ENCODE measurements at places on chromosomes 11 and 22.

- DNase-seq, result no peak
Measured at GRCh38 chr11:107566569-107566968, 1.0 kb upstream of the ALKBH8 start.

DNA sequence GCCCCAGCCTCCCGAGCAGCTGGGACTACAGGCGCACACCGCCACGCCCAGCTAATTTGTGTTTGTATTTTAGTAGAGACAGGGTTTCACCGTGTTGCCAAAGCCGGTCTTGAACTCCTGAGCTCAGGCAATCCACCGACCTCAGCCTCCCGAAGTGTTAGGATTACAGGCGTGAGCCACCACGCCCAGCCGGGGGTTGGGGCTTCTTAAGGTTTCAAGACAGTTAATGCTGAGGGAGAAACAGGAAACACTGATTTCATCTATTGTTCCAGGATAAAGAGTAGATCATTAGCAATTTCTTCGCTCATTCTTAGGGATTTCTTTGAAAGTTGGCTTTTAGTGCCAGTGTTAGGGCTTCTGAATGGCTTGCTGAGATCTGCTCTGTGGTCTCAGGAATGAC, 21.2 kb upstream of the CLMP start:
- no peak for DNase-seq

GRCh38 chr11:105447936-105448702, 161.8 kb upstream of the GRIA4 start:
- no peak for DNase-seq

GRCh38 chr22:27212617-27213177, 555.3 kb downstream of the MIAT start:
- DNase-seq, result peak; percentile 87

DNA sequence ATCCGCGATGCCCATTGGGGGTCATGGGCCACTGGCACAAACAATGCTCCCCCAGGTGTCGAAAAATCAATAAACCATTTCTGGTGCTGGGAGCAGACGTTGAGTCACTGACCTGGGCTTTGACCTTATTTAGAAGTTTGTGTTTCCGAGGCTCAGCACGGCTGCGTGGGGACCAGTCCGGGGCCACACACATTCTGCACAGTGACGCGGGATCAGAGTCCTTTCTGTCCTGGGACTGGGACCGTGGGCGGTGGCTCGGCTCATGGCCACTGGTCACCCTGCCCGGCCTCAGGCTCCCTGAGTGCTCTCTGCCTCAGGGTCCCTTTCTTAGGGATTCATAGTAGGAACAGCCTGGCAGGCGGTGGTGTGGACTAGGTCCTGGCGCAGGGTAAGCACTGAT, 1266.0 kb downstream of the BRD1 start:
- DNase-seq, result no peak

DNA sequence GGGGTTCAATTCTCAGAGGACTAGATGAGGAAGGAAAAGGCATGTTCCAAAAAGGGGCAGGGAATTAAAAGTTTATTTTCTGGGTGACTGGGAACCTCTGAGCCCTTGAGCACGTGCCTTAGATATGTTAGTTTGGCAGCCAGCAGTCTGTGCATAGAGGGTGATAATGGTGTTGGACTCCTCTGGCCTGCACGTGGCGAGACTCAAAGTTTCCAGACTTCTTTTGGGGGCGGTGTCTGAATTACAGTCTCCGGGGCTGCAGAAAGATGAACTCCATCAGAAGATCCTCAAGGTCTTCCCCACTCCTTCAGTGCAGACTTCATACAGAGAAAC, 861 bp upstream of the ZNRF3 start:
- DNase-seq, result no peak

- DNase-seq, result peak; percentile 93
Measured at GRCh38 chr11:75768112-75768908, at the start of gene DGAT2. Gene DGAT2 (plus strand): TSS chr11:75768778. CDS start chr11:75768992, 214 bp downstream.

DNA sequence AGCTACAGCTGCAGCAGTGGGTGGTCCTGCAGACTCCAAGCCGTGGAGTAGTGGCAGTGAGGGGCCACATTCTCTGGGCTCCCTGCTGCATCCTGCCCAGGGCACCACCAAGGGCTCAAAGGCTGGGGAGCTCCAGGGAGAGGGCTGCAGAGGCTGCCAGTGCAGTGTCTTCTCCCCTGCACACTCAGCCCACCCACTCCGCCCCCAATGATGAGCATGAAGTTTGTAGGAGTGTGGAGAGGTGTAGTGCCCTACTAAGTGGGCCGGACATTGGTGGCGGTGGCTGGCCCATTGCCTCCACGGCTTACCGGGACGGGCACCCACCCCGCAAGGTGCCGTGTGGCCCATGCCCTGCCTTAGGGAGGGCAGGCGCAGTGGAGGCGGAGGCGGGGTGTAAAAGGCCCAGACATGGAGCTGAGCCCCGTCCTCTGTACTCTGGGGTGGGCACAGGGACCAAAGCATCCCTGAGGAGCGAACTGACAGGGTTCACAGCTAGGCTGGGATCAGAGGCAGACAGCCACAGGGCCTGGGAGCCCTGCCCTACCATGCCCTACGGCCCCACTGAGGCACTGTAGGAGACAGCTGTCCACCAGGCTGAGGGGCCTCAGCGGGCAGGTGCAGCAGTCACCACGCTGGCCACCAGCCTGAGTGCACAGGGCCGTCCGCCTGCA, 18.9 kb downstream of the ARVCF start:
- DNase-seq, result peak; percentile 56

DNA sequence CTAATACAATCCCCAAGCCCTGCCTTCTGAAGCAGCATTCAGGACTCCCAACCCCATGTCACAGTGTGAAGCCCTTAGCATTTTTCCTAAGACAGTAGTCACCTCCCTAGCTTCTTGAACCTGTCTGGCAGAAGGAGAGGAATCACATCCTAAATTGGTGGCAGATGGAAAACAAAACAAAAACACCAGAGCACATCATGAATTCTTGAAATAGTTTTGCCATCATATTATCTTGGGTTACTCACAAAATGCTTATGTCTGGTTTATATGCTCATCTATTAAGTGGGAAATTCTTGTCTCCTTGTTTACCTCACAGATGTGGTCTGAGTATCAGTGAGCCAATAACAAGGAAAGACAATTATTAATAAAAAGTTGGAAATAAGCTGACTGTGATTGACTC, 15.3 kb downstream of the OR51M1 start:
- no peak for DNase-seq

DNA sequence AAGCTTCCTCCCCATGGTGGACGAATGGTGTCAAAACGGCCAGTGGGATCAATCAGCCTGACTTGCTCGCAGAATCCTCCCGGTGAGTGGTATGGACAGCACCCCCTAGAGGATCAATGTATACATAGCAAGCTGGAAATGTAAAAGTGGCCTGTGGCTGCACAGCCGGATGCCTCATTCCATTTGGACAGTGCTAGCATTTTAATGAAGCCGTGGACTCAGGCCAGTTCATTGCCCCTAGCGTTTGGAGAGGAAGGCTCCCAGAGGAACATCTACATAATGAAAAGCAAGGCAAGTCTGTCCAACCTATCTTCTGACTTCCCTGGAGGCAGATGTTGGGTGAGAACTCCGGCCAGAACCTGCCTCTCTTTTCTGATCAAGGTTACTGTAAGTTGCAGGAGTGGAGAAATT, 942.3 kb downstream of the NTM start:
- DNase-seq, result no peak

DNA sequence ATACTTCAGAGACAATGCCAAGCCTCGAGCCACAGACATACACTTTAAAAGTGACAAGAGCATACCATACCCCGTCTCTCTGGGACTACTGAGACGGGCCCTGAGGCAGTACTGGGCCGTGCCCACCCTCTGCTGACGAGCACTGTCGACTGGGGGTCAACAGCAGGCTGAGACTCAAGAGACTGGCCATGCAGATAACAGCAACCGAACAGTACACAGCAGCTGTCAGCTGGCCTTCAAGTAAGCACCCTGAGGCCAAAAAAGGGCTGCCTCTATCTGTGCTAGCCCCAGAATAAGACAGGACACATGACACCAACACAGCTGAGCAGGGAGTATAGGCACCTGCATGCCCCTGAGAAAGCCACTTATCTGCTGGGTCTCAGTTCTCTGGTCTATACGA, 18.9 kb upstream of the TMEM121B start:
- peak; percentile 60 for DNase-seq

- no peak for DNase-seq
Measured at GRCh38 chr11:121237686-121238658, 54.6 kb upstream of the SC5D start.

GRCh38 chr11:70424765-70425344, 26.5 kb downstream of the CTTN start:
- DNase-seq, result no peak

GRCh38 chr11:128884703-128885338, 6.3 kb upstream of the KCNJ5 start:
- no peak for DNase-seq

DNA sequence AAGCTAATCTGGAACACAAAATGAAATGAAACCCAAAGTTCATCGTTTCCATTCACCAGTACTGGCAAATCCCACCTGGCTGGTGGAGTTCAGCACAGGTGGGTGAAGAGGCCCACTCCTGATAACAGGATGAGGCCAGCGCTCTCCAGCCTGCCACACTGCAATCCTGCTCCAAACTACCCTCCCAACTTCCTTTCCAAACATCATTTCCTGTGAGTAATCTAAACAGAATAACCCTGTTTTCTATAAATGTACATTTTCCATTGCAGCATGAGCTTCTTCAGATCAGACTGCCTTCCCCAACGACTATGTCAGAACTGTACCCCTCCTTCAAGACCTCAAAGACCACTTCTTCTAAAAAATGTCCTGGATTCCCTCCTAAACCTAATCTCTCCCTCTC, 15.9 kb upstream of the NFRKB start:
- DNase-seq, result no peak

- DNase-seq, result no peak
Measured at GRCh38 chr11:13135385-13136271, 126.5 kb downstream of the RASSF10 start.

DNA sequence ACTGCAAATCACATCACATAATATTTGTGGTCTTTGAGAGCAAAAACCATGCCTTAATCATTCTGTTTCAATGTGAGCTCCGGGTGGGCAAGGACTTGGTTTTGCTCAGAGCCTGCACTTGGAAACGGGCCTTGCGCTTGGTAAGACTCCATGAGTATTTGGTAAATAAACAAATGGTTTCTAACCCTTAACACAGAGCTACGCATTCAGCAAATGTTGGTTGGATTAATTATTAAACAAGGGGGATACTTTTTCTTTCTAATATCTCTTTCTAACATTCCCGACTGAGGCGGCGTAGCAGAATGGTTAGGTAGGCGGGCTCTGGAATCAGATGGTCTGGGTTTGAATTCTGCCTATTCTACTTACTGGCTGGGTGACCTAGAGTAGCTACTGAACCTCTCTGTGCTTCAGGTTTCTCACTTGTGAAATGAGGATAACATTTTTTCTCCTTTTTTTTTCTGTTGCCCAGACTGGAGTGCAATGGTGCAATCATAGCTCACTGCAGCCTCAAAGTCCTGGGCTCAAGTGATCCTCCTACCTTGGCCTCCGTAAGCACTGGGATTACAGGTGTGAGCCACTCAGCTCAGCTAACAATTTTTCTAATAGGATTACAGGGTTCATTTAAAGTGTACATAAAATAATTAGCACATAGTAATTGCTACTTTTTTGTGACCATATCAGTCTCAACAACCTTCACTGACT, 3.4 kb upstream of the FAM83F start:
- peak; percentile 22 for DNase-seq

DNA sequence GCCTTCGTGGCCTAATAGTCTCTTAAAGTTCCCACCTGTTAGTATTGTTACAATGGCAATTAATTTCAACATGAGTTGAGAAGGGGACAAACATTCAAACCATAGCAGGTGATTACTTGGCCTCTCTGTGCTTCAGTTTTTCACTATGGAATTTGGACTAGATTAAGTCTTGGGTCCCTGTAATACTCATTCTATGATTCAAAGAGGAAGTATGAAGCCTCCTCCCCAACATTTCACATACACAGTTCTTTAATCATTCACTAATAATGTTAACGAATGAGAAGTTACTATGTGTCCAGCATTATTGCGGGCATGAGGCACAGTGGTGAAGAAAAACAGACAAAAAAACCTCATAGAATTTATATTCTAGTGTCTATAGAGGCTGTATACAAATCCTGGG, 19.9 kb upstream of the USP47 start:
- DNase-seq, result no peak

DNA sequence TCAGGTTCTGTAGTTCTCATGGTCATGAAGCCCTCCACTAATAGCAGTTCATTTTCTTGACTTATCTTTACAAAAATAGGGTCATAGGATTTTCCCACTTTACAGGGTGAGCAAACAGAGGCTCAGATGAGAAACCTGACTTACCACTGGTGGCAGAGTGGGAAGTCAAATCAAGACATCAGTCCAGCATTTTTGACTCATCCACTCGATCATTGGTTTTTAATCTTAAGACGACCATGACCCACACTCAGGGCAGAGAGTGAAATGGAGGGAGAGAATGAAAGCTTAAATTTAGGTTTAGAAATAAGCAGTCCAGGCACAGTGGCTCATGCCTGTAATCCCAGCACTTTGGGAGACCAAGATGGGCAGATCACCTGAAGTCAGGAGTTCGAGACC, 42.1 kb downstream of the RTL6 start:
- DNase-seq, result no peak

- DNase-seq, result no peak
Measured at GRCh38 chr11:4607096-4607495, 935 bp downstream of the TRIM68 start.

DNA sequence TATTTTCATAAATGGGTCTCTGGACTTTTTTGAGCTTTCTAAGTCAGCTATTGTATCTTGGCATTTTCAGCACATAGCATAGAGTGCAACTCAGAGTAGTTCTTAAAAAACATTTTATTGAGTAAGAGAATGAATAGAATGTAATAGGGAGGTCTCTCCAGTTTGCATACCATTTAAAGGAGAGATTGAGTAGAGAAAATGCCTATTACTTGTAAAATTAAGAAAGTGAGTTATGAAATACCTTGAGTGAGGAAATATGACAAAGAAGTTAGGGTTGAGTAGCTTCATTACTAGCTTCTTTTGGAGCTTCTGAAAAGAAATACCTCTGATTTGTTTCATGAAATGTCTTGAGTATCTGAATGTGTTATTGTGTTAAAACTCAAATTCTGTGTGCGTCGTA, 140.0 kb downstream of the AASDHPPT start:
- no peak for DNase-seq

GRCh38 chr11:101264306-101264705, 134.7 kb upstream of the PGR start:
- DNase-seq, result no peak

DNA sequence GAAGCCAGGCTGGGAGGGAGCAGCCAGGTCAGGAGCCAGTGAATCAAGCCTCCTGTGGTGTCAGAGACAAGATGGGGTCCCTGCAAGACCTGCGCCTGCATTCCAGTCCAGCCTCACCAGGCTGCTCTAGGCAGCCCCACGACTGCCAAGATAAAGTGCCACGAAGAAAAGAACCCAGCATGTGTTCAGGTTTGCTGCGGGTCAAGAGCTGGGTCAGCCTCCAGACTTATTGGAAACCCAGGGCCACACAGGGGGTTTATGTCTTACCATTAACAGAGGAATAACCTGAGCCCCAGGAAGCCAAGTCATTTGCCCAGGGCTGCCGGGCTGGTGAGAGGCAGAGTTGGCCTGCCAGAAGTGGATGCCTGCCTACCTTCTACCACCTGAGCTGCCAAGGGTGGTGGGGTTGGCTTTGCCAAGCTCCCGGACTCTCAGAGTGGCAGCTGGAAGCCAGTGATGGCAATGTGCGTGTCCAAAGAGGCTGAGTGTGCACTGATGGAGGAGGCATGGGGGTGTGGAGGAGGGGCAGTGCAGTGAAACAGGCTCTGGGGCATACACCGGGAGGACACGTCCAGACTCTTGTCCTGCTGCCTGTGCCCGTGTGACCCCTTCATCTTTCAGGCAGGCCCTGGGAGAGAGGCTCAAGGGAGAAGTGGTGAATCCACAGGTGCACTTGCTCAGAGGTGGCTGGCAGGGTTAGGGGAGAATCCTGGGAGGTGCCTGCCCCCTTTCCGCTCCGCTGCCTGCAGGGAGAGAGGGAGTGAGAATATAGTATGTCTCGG, 1.7 kb downstream of the RASD2 start:
- DNase-seq, result no peak
